GM04503 (cell line): ENCODE measurements at places on chromosomes 11 and 22.

DNA sequence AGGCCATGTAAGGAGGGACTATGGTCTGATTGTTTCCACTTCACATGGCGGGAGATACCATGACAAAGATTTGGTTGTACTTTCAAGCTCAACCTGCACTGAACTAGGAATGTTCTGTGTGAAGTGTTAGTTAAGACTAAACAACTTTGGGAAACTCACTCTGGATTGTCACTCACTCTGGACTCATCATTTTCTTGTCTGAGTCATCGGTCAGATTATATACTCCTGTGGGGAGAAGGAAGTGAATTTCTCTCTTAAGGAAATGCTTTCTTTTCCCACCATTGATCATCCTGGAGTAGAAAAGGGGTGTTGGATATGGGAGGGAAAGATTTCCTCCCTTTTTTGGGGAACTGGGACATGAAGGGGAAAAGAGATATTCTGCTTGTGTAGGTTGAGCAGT, 26.9 kb upstream of the CAT start:
- DNase-seq = no peak

DNA sequence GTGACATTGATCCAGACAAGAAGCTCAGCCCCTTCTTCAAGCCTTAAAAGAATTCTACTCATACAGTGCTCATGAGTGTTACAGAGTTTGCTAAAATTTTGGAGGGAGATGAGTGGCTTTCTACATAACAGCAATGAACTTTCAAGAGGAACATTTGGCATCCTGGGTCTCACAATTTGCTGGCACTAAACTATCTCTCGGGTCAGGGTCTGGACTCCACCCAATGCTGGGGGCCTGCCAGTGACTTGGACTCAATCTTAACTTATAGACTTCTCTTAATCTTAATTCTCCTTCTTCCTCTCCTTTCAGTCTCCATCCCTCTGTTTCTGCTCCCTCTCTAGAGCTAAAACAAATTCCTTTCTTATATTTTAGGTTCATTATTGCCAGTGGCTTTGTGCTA, 317.9 kb downstream of the TMEM135 start:
- no peak for DNase-seq

DNA sequence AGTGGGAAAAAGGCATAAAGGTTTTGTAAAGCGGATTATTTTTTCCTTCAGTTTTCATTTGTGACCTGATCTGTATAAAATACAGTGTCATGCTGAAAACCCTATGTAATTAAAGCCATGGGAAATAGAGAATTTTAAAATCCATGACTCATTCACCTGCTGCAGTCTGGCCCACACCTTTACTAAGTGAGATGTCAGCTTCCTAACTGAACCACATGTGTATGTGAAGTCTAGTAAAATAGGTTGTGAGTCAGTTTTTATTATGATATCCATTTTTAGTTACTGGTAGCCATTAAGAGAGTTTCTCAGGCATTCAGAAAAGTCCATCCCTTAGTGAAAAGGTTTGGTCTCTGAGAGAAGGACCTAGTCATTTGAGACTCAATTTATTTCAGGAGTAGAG, 60.9 kb downstream of the TRIM44 start:
- no peak for DNase-seq

DNA sequence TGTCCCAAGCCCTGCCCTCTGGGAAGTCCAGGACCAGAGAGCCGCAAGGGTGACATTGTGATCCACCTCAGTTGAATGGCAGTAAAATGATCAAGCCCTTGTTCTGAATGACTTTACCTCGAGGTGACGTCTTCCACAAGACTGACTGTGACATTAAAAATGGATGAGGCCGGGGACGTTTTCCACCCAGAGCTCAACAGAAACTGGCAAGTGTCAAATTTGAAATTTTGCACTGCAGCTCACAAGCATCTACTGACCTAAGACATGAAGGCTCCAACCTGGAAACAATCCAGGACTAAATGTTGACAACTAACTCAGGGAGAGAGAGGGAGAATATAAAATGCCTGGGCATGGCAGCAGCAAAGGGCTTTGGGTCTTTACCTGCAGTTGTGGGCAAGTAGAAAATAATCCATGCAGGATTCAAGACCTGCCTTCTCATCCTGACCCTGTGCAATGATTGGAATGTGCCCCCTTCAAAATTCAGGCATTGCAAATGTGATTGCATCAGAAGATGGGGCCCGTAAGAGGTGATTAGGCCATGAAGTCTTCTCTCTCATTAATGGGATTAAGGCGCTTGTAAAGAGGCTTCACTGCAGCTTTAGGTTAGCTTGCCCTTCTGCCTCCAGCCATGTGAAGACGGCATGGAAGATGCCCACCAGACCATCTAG, 33.6 kb upstream of the CLMP start:
- DNase-seq = no peak

DNA sequence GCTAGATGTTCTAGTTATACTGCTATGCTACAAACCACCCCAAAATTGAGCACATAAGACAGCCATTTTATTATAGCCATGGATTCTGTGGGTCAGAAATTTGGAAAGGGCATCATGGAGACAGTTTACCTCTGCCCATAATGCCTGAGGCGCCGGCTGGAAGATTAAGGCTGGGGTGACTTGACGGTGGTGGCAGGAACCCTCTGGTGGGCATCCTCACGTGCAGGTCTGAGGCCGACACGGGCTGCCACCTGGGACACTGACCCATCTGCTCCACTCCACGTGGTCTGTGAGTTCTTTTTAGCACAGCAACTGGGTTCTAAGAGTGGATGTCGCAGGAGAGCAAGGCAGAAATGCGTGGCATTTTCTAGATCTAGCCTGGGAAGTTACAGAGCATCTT, 40.0 kb upstream of the PRDM11 start:
- DNase-seq = no peak

DNA sequence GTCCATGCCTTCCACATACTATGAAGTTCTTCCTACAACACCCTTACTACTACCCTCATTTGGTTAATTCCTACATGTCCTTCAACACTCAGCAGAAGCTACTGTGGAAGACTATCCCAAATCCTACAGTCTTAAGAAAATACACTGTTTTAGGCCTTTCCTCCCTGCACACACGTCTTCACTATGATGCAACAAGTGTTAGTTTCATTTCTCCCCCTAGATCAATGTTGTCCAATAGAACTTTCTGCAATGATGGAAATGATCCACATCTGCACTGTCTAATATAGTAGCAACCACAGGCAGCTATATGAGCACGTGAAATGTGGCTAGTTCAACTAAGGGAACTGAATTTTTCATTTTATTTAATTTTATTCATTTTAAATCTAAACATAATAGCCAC, 46.7 kb upstream of the CCDC34 start:
- DNase-seq = no peak

GRCh38 chr22:47075568-47075967, 313.1 kb downstream of the TBC1D22A start:
- DNase-seq = no peak
